ENCODE measurements at places on chromosomes 5 and 9. TPM values are rescaled to one million over a fixed set of nuclear protein-coding genes. Genes with fewer than 3 reads are reported as not detected.

GRCh38 chr5:137086342-137086741, 412.8 kb downstream of the SPOCK1 start:
- H3K27ac ChIP-seq = no peak overlapping the region
- no peaks in the 10 kb centered on the region for H3K27me3 ChIP-seq
- peaks cover 48% of the 10 kb centered on the region for H3K4me1 ChIP-seq
- no peaks in the 10 kb centered on the region for H3K36me3 ChIP-seq
- no peak overlapping the region for H3K4me3 ChIP-seq
- no peak for DNase-seq

GRCh38 chr5:53403758-53404157, 76.7 kb upstream of the FST start:
- no peaks in the 10 kb centered on the region for H3K36me3 ChIP-seq
- DNase-seq = no peak
- H3K4me1 ChIP-seq = no peaks in the 10 kb centered on the region
- no peak overlapping the region for H3K4me3 ChIP-seq

DNA sequence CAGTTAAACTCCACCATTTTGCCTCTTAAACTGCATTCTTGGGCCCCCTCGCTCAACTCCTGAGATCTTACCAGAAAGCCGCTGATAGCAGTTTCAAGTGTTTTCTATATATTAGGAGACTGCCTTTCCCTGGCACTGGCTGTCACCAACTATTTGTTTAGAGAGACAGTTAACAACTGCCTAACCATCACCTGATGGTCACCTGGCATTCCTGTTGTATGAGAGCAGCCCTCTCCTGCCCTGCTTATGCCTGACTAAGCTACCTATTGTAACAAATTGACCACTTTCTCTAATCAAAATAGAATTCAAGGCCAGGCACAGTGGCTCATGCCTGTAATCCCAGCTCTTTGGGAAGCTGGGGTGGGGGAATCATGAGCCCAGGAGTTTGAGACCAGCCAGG, 28.0 kb upstream of the SIL1 start:
- no peaks in the 10 kb centered on the region for H3K36me3 ChIP-seq
- H3K4me1 ChIP-seq = peaks cover 10% of the 10 kb centered on the region
- DNase-seq = no peak
- H3K4me3 ChIP-seq = no peak overlapping the region

DNA sequence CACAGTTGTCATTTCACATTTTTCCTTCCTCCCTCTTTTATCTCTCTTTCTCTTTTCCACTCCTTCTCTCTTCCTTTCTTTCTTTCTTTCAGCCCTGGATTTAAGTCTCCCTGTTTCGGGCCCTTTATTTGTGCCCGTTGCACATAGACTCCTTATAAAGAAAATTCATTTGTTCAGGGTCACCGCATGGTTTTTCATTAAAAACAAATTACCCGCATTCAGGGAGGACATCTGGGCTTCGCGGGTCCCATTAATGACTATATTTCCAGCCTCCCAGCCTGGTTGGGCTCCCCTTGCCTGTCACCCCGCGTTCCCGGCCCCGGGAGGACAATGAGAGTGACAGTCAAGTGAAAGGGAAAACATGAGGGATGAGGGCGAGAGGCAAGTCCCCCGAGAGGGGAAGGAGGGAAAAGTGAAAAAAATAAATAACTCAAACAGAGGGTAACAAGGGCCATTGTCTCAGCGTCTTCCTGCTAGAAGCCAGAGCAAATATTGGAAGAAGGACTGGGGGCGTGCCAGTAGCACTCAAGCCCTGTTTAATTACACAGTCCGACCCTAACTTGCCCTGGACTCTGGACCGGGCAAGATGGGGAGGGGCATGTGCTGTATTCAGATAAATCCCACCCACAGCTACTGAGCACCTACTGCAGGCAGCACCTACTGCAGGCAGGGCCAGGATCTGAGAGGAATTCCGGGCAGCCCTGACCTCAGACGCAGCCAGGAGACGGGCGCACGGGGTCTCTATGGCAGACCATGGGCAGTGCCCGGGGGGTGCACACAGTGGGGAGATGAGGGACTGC, 166.2 kb downstream of the PAX5 start:
- H3K36me3 ChIP-seq = no peaks in the 10 kb centered on the region
- no peak overlapping the region for H3K27ac ChIP-seq
- peaks cover 34% of the 10 kb centered on the region for H3K27me3 ChIP-seq
- H3K4me1 ChIP-seq = peaks cover 30% of the 10 kb centered on the region
- DNase-seq = no peak
- H3K4me3 ChIP-seq = no peak overlapping the region

DNA sequence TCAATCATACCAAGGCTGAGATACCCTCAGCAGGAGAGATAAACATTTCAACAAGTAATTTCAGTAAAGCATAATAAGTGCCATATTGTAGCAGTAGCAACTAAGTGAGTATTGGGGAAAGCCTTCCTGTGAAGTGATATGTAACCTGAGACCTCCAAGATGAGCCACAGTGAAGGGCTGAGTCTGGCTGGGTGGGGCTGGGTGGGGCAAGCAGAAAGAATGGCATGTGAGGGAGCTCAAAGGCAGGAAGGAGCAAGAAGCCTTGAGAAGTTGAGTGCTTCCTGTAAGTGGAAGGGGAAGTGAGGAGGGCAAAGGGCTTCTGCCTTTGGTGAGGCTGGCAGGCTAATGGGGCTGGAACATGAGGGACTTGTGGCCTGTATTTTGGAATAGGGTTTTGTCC, 19.7 kb upstream of the ASTN2 start:
- H3K27ac ChIP-seq = no peak overlapping the region
- no peak for DNase-seq
- H3K4me3 ChIP-seq = no peak overlapping the region
- no peaks in the 10 kb centered on the region for H3K27me3 ChIP-seq
- peaks cover 37% of the 10 kb centered on the region for H3K4me1 ChIP-seq

DNA sequence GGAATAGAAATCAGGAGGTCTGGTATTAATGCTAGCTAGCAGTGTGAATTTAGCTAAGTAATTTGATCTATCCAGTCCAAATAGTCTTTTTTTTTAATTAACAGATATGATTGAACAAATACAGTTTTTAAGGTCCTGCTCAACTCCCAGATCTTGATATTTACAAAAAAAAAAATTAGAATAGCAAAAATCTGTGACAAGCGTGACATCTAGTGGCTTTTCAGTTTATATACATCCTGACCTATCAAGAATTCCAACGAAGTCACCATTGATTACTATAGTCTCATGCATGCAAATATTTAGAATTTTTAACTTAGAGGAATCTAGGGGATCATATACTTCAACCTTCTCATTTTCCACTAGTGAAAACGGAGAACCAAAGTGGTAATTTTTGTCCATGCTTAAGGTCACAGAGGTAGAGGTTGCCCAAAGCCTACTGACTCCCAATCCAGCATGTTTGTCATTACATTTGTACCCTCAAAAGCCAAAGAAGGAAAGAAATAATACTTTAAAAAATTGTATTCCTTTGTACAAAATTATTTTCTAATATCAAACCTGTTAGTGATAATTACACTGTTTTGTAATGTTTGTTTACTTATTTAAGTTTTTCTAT, 17.6 kb upstream of the TARS1 start:
- no peak for DNase-seq
- H3K4me3 ChIP-seq = no peak overlapping the region
- H3K27me3 ChIP-seq = no peaks in the 10 kb centered on the region
- H3K4me1 ChIP-seq = no peaks in the 10 kb centered on the region
- H3K27ac ChIP-seq = no peak overlapping the region
- no peaks in the 10 kb centered on the region for H3K36me3 ChIP-seq

GRCh38 chr5:181245427-181246275, 1.9 kb upstream of the RACK1 start:
- peak overlapping the region; percentile 93 for H3K27ac ChIP-seq
- no peaks in the 10 kb centered on the region for H3K27me3 ChIP-seq
- H3K4me1 ChIP-seq = peaks cover 56% of the 10 kb centered on the region
- H3K36me3 ChIP-seq = peaks cover 47% of the 10 kb centered on the region
- DNase-seq = no peak

DNA sequence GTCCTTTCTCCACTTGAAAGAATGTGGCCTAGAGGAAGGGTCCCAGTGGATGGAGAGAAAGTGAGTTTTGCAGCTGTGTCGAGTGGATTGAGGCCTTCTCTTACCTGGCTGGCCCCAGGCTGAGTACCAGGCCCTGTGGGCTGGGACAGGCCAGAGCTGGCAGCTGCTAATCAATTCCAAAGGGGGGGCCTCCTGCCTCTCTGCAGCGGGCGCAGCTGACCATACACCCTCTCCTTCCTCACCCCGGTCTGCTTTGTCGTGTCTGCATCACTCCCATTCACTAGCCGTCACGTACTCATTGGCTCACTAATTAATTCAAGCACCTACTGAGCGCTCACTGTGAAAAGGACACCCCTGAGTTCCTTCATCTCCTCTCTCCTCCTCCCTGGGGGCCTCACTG, 58.4 kb upstream of the PITX1 start:
- DNase-seq = no peak
- H3K27me3 ChIP-seq = 0 out of 2 replicates have a peak, but pooled peaks cover 5% of the 10 kb centered on the region
- no peak overlapping the region for H3K27ac ChIP-seq
- no peaks in the 10 kb centered on the region for H3K36me3 ChIP-seq
- H3K4me3 ChIP-seq = no peak overlapping the region
- H3K4me1 ChIP-seq = no peaks in the 10 kb centered on the region

DNA sequence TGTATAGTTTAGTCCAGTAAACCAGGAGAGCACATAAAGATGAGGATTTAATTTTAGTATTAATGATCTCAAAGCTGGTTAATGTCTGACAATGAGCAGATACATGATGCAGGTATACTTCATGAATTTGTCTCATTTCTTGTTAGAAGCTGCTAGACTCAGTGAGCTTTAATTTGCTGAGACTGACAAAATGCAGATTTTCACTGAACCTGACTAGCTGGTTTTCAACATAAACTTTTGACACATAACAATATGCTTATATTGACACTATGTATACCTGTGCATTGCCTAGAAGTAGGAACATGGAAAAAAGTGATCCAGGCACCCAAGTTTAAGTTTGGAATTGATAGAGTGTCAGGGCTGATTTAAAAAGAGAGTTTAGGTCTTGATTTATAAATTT, 10.8 kb downstream of the UBLCP1 start:
- H3K27me3 ChIP-seq = no peaks in the 10 kb centered on the region
- no peaks in the 10 kb centered on the region for H3K4me1 ChIP-seq
- no peak overlapping the region for H3K27ac ChIP-seq
- peaks cover 49% of the 10 kb centered on the region for H3K36me3 ChIP-seq

C9orf78 gene
- total RNA-seq = 36.8 TPM

ZDHHC11B gene
- 3.1 TPM for total RNA-seq

OR1J1 gene
- total RNA-seq = not detected

Data from WTC11 (cell line).